RPMI7951 (cell line): ENCODE measurements at places on chromosomes 3 and 15.
A peak's percentile ranks its signal among the peaks of the same experiment; 100 is the strongest.

- peak; percentile 82 for DNase-seq
These were observed 23.5 kb upstream of the CLN6 start for GRCh38 chr15:68252925-68253534.

GRCh38 chr3:101964861-101965260, 115.5 kb downstream of the NFKBIZ start:
- DNase-seq: no peak

- DNase-seq: peak; percentile 78
These were observed 42.3 kb upstream of the CORO2B start for GRCh38 chr15:68536331-68537095.

GRCh38 chr3:50525987-50526386, 22.6 kb upstream of the CACNA2D2 start:
- DNase-seq: peak; percentile 60

- no peak for DNase-seq
These were observed 182.7 kb downstream of the MEX3B start for GRCh38 chr15:81863162-81863561.

GRCh38 chr3:103136621-103137020, 701.8 kb downstream of the ZPLD1 start:
- no peak for DNase-seq

DNA sequence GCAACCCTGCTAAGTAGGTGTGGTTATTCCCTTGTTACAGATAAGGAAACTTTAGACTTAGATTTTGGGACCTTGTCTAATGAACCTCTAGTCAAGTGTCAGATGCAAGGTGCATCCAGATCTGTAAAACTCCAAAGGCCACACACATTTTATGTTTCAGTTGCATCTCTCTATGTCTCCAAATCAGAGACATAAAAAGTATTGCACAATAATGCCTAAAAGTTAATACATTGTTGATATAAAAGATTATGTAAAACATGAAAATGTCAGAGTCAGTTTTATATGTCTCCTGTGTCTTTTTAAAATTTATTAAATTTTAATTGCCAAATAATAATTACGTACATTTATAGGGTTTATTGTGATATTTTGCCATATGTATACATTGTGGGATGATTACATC, 408.5 kb downstream of the NTRK3 start:
- no peak for DNase-seq

DNA sequence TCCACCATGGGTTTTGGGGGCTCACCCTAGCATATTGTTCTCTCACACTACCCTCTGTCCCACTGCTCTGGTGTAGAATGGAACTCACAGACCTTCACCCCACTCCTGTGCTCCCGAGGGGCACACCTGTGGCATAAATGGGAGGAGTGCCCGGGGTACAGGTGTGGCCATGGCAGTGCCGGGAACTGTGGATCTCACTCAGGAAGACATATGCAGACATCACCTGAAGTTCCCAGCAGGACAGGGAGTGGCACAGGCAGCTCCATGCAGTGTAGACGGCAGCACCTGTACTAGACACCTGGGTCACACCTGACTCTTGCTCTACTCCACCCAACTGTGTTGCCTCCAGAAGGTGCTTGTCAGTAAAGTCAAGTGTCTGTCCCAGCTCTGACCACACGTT, 57.6 kb upstream of the MRPS22 start:
- DNase-seq: no peak

DNA sequence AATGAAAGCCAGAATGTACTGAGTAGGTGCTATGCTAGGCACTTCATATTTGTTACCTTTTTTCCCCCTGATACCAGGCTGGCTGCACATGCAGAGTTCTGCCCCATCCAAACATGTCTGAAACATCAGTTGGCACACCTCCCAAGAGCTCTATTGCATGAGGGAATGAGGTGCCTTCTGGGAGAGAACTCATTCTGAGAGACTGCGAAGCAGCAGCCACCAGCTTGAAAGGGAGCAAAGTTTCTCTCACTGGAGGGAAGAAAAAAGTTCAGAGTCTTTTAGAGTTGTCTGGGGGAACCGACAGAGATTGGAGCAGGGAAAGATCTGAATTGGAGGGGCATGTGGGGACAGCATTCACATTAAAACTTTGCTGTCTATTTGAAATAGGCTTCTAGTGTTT, 84.1 kb downstream of the AGBL1 start:
- no peak for DNase-seq

DNA sequence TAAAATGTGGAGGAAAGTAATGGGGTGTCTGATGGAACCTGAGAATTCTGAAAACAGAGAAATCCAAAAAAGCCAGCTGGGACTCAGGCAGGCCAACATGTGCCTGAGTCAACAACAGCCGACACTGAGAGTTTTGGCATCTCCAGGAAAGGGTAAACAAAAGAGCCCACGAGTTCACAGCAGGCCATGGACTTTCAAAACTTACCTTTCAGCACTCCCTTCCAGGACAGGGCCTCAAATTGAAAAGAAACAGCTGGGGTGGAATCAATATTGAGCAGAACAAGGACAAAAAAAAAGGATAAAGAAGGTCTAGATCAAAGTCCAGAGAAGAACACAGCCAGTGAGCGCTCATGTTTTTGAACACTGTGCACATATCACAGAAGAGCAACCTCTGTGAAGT, 735.4 kb upstream of the GRM7 start:
- no peak for DNase-seq

- DNase-seq: no peak
These were observed 4.8 kb downstream of the ADPGK start for GRCh38 chr15:72778796-72779195.

GRCh38 chr15:29149738-29150075, 119.9 kb downstream of the NSMCE3 start:
- DNase-seq: no peak

- DNase-seq: no peak
These were observed 63.7 kb upstream of the NDN start for GRCh38 chr15:23750776-23751175.

DNA sequence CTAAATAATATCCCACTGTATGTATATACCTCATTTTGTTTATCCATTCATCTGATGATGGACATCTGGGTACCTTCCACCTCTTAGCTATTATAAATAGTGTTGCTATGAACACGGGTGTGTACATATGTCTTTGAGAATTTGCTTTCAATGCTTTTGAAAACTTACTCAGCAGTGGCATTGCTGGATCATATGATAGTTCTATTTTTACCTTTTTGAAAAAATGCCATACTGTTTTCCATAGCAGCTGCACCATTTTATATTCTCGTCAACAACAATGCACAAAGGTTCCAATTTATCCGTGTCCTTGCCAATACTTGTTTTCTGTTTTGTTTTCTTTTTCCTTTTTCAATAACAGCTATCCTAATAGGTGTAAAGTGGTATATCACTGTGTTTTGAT, 77.1 kb downstream of the PEAK1 start:
- no peak for DNase-seq

DNA sequence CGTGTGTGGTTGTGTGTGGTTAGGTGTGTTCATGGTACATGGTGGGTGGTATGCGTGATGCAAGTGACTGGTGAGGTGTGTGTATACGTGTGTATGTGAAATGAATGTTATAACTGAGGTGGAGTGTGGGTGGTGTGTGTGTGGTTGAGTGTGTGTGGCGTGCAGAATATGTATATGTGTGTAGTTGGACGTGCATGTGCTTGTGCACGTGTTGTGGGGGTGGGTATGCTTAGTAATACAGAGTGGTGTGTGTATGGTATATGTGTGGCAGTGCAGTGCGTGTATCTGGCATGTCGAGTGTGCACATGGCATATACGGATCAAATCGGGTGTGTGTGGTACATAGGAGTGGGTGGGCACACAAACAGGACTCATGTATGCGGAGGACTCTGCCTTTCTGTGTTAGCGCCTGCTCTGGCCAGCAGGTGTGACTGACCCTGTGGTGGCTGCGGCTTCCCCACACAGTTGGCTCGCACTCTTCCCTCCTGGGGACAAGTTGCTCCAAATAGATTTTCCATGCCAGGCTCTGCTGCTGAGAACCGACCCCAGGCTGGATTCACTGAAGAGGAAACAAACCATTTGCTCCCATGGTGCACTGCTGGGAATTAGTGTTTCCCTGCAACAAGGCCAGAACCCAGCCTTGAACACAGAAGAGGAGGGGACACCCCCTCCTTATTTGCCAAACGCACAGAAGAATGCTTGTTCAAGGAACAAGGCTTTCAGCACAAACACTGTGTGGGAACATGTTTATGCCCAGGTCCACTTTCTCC, 1.2 kb upstream of the C3orf70 start:
- no peak for DNase-seq

DNA sequence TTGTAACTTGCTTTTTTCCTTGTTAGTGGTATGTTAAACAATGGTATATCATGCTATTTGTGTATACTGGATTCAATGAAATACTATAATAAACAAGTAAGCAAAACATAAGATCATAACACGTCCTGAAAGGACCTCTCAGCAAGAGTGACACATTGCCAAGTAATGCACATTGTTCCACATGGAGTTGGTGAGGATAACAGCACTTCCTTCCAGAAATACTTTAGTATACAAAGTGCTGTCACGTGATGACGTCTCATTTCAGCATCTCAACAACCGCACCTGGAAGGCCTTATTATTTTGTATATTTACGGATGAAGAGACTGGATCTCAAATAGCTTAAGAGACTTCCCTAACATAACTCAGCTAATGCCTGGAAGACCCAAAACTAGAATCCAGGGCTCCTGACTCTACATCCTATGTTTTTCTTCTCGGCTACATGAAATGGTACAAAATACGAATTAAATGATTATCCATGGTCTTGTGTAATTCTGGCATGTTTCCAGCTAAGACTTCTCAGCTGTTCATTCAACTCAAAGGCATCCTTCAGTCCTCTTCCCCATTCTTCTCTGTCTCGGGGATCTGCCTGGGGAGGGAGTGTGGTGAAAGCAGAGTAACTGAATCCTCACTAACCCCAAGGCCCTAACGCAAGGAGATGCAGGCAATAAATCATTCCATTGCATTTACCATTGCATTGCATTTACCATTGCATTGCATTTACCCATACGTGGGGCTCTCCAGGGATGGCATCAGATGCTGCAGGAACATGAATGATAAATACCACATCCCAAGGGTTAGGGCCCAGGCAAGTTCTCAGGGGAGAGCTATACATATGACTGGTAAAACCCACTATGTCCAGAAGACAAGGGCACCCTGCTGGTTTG, 79.2 kb downstream of the LIPC start:
- DNase-seq: peak; percentile 26

DNA sequence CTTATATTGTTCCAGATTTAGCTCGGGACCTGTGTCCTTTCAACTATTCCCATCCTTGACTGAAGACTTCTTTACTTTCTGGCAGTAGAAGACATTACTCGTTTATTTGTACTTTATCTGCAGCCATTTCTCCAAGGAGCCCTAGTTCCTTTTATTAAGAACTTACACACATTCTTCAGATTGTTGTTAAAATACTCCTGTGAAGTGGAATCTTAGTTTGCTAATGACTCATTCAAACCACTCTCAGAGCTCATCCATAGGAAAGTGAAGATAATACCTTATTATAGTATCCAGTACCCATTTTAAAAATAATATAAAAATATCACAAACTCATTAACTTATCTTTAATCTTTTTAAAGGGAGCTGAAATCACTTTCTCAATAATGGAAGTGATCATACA, 63.5 kb downstream of the C3orf70 start:
- peak; percentile 17 for DNase-seq

GRCh38 chr3:53777468-53777867, 68.8 kb downstream of the CHDH start:
- DNase-seq: no peak

DNA sequence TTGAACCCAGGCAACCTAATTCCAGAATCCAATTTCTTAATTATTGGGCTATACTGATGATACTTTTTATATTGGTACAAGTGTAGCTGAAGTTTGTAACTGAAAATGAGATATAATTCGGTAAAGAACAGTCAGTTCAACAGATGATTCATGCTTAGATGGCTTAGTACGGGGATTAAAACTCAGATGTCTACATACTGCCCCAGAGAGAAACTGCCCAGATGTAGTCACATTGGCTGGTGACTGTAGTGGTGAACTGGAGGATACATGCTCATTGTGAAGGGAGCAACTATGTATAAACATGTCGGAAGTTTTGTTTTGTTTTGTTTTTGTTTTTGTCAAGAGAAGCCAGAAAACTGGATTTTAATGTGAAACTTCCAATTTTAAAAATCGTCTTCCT, 179.6 kb downstream of the ADAMTSL3 start:
- no peak for DNase-seq

GRCh38 chr3:125005676-125006075, 50.1 kb downstream of the HEG1 start:
- DNase-seq: no peak

DNA sequence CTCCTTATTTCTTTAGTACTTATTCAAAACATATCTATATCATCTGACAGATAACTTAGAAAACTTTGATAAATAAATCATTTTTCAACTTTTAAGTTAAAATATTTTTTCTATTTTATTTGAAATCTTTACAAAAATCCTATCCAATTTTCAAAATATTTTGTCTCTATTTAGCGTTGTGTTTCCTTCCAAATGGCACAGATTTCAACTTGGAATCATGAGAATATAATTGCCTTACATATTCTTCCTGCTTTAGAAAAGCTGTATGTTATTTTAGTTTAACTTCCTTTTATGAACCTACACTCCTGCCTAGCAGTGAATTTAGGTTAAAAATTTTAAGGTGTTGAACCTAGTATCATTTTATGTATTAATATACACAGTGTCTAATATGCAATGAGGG, 38.2 kb downstream of the BCHE start:
- no peak for DNase-seq

- no peak for DNase-seq
These were observed 27.1 kb upstream of the MGLL start for GRCh38 chr3:127849368-127849767.

GRCh38 chr3:133865136-133865855, 30.4 kb downstream of the RAB6B start:
- no peak for DNase-seq

GRCh38 chr3:15339786-15340215, 7.4 kb upstream of the SH3BP5 start:
- DNase-seq: peak; percentile 70

GRCh38 chr15:49673861-49674260, 53.0 kb downstream of the DTWD1 start:
- no peak for DNase-seq

DNA sequence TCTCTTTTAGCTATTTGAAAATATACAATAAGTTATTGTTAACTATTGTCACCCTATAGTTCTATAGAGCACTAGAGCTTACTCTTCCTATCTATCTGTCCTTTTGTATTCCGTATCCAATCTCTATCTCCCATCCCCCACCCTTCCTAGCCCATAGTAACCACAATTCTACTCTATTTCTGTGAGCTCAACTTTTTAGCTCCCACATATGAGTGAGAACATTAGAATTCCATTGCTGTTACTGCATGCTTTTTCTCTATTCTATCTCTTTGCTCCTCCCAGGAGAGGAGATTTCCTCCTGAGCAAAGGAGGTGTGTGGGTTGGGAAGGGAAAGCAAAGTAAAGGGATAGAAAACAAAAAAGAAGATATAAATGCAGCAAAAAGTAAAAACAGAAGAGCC, 105.6 kb upstream of the SLC4A7 start:
- no peak for DNase-seq
